ENCODE measurements at places on chromosomes 5 and 9.

- no peak for DNase-seq
Observed at GRCh38 chr9:68949271-68950000, 64.5 kb downstream of the PRKACG start.

- no peak for DNase-seq
Observed at GRCh38 chr9:32855752-32856151, 72.4 kb downstream of the TMEM215 start.

DNA sequence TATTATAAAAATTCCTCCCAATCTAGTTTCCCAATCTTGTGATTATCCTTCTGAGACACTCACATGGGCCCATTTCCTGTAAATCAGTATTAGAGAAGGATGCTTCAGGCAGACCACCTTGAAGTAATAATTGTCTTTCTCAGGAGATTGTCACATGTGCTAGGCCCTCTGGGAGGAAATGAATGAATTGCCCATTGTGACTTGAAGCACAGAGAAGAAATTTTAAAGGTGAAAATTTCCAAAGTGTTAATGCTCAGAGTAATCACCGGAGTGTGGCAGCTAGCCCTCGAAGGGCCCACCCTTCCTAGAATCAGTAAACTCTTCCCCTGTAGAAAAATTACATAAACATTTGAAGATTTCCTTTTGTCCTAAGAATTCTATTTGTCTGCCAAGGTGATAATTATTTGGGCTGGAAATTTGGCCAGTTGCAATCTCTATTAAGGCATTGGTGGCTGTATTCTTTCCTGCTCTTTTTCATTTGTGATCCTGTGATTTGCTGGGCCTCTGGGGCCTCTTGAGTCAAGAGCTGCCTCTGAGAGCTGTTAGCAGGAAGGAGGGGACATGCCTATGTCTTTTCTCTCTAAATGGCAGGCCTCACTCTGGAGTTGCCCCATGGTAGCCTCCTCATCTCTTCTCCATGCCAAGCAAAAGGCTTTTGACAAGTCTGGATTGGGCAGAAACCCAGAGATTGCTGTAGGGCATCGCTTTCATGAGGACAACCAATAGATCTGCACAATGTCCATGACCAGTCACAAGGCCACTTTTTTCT lies 371.5 kb upstream of the ACTBL2 start:
- DNase-seq: no peak

- DNase-seq: peak; percentile 62
Observed at GRCh38 chr5:75566710-75567309, 44.4 kb upstream of the ANKDD1B start.

DNA sequence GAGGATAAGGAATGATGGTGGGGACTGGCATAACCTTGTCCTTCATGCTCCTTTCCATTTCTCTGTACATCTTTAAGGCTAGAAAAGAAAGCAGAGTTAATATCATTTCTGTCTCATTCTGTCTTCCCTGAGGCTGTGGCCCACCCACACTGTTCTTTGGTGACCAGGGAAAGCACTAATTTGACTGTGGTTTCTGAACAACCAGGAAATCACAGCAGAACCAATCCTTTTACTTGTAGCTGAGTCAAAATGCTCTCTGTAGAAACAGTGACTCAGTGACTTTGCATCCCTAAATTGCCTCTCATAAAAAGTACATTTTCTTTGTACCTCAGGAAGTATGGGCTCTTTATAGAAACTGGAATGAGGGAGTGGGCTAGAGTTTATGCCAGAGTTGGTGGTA lies 28.1 kb downstream of the IL33 start:
- no peak for DNase-seq

- DNase-seq: no peak
Observed at GRCh38 chr5:10339958-10340357, 13.5 kb upstream of the MARCHF6 start.

DNA sequence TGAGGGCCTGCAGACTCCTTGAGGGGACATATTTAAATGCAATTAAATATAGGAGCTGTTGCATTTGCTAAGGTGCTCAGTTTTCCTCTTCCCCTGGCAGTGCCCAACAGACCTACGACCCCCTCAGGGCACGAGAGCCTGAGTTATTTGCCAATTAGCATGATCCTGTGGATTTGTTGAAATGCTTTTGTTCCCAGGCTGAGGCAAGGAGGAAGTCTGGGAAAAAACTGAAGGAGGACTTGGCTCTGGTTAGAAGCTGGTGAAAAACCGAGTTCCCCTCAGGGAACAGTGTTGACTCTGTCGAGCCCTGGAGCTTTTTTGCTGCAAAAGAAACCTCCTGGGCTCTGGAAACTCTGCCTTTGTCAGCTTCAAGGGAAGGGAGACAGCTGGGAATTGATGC lies 103.6 kb upstream of the SHB start:
- DNase-seq: no peak

All from AG09319 (cell line).